ENCODE measurements at places on chromosomes 2 and 18.

- DNase-seq: no peak
Measured at GRCh38 chr2:35997488-35997887, 358.1 kb upstream of the CRIM1 start.

DNA sequence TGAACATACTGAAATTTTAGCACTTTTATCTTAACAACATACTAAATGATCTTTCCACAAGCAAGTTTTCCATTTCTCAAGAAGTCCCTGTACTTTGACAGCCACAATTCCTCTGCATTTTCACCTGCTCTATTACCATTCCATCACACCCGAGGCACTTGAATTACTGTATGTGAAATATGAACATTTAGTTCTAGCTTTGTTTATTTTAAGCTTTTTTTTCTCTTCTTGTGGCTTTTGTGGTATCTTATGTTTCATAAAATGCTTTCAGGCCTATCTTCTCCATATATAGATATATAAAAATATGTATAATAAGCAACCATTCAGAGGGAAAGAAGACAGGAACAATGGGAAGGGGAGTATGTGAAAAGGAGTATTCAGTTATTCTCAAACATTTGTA, 693.9 kb downstream of the SATB2 start:
- DNase-seq: no peak

GRCh38 chr18:44937960-44938719, 257.5 kb downstream of the SETBP1 start:
- DNase-seq: no peak

GRCh38 chr2:67631483-67631882, 234.3 kb downstream of the ETAA1 start:
- DNase-seq: no peak

DNA sequence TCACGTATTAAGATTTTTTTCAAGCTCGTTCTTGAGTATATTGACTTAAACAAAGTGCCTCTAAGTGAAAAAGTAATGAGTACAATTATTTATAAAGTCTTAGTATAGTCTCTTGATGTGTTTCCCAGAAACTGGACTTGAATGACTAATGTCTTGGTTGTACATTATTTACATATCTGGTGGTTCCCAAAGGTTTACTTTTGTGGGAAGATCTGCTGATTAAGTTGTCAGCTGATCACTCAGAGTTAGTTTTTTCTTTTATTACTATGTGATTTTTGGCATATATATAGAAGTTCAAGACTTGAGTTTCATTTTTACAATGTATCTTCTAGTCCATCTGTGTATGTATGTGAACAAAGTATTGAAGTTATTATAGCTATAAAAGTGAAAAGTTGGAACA, 29.5 kb downstream of the RNF144A start:
- DNase-seq: no peak

- no peak for DNase-seq
Measured at GRCh38 chr2:147603876-147604275, 241.0 kb upstream of the ACVR2A start.

All from RWPE2 (cell line).